ENCODE measurements at places on chromosomes 6 and 20.

GRCh38 chr6:92810913-92811312, 608.4 kb downstream of the EPHA7 start:
- no peak for DNase-seq

GRCh38 chr6:43268355-43268700, 25.0 kb downstream of the TTBK1 start:
- DNase-seq: no peak

- no peak for DNase-seq
Measured at GRCh38 chr20:1651268-1652058, 6.1 kb downstream of the SIRPG start.

DNA sequence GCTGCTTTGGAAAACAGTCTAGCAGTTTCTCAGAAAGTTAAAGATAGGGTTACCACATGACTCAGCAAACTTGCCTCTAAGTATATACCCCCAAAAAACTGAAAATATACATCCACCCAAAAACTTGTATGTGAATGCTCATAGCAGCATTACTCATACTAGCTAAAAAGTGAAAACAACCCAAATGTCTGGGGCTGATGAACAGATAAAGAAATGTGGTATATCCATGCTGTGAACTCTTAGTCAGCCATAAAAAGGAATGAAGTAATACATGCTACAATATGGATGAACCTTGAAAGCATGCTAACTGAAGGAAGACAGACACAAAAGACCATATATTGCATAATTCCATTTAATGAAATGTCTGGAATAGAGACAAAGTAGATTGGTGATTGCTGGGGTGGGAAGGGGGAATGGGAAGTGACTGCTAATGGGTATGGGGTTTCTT, 79.9 kb upstream of the GLP1R start:
- no peak for DNase-seq

Measured in activated naive CD4-positive, alpha-beta T cell (primary cell).